ENCODE measurements at places on chromosomes 11 and 22.

DNA sequence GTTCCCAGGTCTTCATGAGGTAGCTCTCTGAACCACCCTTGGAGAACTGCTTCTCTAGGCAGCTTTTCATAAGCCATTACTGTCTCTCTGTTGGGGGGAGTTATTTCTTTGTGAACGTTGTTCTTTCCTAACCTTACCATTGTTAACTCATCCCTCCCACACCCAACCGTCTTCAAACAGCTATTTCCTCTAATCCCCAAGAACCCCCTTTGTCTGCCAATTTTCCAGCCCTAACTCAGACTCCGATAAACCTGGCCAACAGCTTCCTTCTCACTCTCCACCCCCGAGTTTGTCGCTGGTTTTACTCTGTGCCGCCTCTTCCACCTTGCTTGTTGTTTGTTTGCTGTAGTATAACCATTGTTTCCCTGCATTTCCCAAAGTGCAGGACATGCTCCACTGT lies 131.5 kb downstream of the CCDC34 start:
- no peak for DNase-seq

GRCh38 chr11:34864424-34864823 lies 51.8 kb downstream of the APIP start:
- no peak for DNase-seq

GRCh38 chr11:37298173-37298572 lies 700.1 kb upstream of the RAG2 start:
- DNase-seq, result no peak

DNA sequence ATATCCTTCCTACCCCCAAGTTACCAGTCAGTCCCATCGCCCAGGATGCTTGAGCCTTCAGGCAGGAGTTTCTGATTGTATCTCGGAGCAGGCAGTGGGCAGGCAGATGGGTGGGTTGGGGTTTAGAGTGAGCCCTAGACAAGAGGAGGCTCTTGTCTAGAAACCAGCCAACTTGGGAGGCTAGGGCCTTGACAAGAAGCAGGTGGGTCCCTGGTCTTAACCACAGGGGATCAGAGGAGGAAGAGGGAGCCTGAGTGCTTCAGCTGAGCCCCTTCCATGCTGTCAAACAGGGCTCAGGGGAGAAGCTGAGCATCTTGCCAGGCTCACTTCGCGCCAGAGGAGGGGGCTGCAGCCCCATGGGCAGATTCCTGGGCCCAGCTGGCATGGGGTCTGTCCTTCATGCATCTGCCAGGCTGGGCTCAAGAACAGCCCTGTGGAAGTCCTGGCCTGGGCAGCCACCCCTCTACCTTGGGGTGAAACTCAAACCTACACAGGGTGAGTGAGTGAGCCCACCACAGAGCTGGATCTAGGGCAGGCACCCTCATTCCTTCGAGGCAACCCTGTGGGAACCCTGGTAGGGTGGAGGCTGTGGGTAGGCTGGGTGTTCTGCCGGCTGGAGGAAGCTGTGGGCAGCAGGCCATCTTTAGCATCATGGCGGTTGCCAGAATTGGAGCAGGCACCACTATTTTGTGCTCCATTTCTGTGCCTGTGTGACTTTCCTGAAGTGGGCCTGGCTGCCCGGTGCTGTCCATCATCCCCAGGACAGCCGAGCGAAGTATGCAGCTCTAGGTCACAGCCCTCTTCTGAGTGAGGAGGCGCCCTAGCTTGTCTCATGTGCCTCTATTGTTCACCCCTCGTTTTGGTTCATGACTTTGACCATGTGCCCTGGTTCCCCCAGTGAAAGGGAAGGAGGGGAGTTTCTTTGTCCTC lies 108.1 kb downstream of the MORC2 start:
- DNase-seq, result no peak

DNA sequence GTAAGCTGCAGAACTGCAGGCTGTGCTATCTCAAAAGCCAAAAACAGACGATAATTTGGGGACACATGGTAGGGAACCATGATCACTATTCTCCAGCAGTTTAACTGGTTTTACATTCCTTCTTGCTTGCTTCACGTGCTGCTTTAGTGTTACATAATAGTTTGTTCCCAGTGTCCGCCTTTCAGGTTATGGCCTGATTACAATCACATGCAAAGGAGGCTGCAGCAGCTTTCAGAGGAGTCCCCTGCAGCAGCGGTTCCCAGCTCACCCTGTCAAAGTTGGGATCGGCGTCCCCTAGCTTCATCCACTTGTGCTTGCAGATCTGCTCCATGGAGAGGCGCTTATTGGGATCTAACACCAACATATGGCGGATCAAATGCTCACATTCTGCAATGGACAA lies 39.2 kb upstream of the APOA1 start:
- no peak for DNase-seq

DNA sequence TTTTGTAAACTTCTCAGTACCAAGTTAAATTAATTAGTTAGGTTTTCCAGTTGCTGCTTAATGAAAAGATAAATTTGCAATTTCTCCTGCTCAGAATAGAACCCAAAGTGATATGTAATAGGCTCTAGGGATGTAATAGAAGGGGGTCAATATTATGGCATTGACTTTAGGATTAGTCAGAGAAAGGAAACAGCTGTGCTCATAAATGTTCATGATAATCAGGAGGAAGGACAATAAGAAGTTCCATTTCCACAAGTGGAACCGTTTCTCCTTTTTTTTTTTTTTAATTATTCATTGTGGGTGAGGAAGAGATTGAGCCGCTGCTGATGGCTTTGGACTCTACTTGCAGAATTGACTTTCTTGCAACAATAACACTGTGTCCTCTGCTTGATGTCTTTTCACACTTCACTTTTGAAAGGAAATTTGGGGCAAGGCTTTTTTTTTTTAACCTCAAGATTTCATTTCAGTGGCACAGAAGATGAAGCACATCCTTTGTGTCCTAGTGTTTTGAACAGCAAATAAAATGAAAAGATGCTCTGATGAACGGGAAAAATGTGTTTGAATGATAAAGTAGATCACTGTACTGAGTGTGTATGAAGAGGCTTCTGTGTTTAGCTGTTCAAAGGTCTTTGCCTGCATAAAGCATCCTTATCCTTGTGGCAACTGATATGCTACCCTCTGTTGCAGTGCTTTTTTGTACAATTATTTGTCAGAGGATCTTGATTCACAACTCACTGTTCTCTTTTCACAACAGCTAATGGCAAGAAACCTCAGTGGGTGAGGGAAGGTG lies 62.4 kb downstream of the GAS2 start:
- DNase-seq, result no peak

DNA sequence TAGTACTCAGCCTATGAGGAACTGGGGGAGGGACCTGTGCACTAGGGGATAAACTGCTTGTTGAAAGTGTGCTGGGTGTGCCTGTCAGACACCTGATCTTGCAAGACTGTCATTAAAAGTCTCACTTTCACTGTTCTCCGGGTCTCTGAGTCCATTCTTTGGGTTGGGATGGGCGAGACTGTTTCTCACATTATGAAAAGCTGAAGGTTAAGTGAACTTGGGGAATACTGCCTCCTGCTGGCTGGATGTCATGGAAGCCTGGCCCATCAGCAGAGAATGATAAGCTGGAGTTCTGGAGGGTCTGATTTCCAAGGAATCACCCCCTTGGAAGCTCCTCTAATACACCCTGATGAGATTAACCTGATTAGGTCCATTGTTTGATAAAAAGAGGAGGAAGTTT lies 9.0 kb upstream of the VPREB1 start:
- DNase-seq, result no peak

- DNase-seq, result no peak
Observed at GRCh38 chr11:96260532-96260931, 82.5 kb downstream of the MAML2 start.

GRCh38 chr11:126352934-126353801 lies 2.3 kb upstream of the ST3GAL4 start:
- no peak for DNase-seq
